ENCODE measurements at places on chromosomes 4 and X.

- DNase-seq = no peak
Measured at GRCh38 chr4:88409206-88409605, 30.6 kb downstream of the HERC6 start.

DNA sequence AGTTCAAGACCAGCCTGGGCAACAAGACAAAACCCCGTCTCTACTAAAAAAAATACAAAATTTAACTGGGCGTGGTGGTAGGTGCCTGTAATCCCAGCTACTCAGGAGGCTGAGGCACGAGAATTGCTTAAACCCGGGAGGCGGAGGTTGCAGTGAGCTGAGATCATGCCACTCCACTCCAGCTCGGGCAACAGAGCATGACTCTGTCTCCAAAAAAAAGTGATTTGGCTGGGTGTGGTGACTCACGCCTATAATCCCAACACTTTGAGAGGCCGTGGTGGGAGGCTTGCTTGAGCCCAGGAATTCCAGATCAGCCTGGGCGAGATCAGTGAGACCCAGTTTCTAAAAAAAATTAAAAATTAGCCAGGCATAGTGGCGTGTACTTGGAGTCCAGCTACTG, 4.1 kb downstream of the OPHN1 start:
- DNase-seq = no peak

DNA sequence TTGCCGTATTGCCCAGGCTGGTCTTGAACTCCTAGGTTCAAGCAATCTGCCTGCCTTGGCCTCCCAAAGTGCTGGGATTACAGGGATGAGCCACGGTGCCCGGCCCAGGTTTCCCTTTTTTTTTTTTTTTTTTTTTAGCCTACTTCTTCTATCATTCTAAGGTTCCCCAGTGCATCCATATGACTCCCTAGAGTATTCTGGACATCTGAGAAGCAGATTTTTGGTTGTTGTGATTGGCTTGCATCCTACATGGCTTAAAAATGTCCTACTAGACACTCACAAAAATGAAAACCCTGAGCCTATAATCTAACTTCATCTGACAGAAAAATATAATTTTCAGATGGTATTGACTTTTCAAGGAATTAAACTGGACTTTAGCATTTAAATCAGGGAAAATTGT, 41.7 kb downstream of the SMIM14 start:
- DNase-seq = no peak

- DNase-seq = no peak
Measured at GRCh38 chr4:157075811-157076577, at the start of gene GLRB. Gene GLRB (plus strand): TSS chr4:157076150. CDS start chr4:157078025, 1,875 bp downstream.

- no peak for DNase-seq
Measured at GRCh38 chrX:6383917-6384316, 151.0 kb downstream of the VCX3A start.

GRCh38 chrX:24672701-24673190, 21.0 kb upstream of the POLA1 start:
- no peak for DNase-seq

DNA sequence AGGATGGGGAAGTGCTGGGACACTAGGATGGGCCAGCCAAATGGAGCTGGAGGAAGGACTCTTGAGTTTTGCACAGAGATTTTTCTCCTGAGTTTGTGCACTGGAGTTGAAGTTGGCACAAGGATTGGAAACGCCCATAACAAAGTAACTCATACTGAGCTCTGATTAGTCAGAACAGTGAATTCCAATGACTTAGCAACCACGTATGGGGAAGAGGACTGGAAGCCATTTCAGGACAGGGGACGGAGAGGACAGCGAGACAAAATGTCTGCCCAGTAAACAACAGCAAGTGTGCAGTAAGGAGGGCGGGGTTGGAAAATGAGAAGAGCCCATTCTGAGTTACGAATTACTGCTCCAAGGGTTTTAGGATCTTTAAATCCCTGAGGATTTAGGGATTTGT, 5.9 kb downstream of the RIPPLY1 start:
- DNase-seq = no peak

DNA sequence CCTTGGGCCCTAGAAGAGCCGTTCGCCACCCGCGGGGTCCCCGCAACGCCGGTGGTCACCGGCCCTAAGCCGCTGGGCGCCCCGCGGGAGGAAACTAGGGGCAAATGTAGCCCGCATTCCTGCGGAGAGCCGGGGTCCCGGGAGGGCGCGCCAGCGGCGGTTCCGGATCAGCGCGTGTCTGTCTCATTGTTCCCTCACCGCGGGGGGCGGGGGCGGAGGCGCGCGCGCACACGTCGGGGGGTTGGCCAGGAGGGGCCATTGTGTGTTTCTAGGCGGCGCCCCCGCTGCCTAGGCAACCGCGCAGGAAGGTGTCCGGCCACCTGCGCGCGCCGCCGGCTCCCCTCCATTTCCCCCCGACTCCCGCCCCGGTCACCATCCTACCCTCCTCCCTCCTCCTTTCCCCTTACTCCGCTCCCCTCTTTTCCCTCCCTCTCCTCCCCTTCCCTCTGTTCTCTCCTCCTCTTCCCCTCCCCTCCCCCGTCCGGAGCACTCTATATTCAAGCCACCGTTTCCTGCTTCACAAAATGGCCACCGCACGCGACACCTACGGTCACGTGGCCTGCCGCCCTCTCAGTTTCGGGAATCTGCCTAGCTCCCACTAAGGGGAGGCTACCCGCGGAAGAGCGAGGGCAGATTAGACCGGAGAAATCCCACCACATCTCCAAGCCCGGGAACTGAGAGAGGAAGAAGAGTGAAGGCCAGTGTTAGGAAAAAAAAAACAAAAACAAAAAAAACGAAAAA, 789 bp upstream of the DDX3X start:
- peak; percentile 90 for DNase-seq

DNA sequence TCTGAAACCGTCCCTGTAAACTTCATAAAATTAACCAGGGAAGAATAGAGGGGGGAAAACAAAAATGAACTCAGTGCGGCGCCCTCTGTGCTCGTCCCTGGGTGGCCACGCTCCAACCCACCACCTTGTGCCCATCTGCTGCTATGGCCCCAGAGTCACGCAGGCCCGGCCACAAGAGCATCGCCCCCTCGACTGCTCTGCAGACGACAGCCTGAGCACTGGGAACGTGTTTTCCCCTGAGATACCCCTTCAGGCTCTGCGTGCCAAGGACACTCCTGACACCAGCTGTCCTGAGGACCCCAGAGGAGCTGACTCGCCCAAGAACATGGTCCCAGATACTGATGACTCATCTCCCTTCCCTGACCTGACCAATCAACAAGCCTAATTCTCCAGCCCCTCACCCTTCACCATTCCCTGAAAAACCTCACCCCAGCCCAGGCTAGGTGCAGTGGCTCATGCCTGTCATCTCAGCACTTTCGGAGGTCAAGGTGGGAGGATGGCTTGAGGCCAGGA, 64.1 kb upstream of the GPR78 start:
- no peak for DNase-seq

DNA sequence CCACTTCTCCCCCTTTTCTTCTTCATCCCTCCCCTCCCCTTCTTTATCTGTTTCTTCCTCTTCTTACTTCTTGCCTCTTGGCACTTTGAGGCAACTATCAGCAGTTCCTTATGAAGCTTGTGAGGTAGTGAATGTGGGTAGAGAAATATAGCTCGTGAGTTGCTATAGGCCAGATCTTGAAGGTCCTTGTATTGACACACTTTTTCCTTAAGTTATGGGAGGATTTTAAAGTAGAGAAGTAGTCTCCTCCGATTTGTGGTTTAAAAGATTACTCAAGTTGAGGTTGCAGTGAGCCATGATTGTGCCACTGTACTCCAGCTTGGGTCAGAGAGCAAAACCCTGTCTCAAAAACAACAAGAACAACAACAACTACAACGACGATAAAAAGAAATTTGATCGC, 3.4 kb upstream of the RRAGB start:
- no peak for DNase-seq

GRCh38 chr4:1794809-1795298, 1.8 kb downstream of the FGFR3 start:
- DNase-seq = no peak

- DNase-seq = no peak
Measured at GRCh38 chr4:72444092-72444491, 124.9 kb downstream of the ADAMTS3 start.

DNA sequence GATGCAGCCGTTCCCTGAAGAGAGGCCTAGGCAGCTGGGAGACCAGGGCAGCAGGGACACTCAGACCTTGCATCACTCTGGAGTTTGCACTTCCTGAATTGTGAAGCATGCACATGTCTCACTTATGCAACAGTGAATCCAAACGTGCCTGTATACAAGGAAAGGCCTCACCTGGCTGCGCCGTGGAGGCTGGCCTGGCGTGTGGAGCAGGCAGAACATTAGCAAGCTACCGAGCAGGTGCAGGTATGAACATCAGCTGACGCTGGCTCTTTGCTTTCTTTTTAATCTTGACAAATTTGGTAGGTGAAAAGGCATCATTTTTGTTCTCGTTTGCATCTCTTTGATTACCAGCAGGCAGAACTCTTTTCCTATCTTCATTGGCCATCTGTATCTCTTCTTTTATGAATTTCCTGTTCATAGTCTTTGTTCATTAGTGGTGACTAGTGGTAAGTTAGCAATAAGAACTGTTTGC, 37.1 kb upstream of the IRAK1 start:
- DNase-seq = no peak

DNA sequence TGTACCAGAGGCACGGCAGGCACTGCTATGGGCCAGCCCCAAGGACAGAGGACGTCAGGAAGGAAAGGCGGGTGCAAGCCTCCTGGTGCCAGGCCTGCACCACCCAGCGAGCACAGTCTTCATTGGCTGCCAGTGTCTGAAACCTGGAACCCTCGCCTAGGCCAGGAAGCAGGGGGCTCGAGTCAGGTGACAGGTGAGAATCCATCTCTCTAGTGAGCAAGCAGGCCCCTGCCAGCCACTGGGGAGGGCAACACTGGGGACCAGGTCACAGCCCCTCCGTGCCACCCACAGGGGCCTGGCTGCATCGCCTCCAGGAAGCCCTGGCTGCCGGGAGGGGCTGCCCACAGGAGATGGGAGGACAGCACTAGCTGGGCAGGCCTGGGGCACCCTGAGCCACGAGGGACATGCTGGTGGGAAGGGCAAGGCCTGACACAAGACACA, 6.9 kb upstream of the HAUS3 start:
- DNase-seq = no peak

DNA sequence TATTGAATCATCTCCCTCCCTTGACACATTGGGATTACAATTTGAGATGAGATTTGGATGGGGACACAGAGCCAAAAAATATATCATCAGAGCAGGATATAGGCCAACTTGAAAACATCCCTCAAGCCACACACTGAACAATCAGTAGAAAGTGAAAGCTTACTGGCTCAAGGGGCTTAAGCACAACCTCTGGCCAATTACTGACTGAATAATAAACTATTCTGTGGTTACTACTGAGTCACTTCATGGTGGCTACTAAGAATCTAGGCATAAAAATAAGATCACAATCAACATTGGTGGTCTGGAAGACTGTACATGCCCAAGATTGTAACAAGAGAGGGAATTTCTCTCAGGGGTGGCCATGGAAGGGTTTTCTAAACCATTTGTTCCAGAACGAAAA, 27.4 kb upstream of the GPR174 start:
- no peak for DNase-seq

- DNase-seq = no peak
Measured at GRCh38 chr4:31474221-31474620, 754.1 kb downstream of the PCDH7 start.

All from coronary artery (tissue), 2 donors.